ENCODE measurements at places on chromosomes 7 and 10.

DNA sequence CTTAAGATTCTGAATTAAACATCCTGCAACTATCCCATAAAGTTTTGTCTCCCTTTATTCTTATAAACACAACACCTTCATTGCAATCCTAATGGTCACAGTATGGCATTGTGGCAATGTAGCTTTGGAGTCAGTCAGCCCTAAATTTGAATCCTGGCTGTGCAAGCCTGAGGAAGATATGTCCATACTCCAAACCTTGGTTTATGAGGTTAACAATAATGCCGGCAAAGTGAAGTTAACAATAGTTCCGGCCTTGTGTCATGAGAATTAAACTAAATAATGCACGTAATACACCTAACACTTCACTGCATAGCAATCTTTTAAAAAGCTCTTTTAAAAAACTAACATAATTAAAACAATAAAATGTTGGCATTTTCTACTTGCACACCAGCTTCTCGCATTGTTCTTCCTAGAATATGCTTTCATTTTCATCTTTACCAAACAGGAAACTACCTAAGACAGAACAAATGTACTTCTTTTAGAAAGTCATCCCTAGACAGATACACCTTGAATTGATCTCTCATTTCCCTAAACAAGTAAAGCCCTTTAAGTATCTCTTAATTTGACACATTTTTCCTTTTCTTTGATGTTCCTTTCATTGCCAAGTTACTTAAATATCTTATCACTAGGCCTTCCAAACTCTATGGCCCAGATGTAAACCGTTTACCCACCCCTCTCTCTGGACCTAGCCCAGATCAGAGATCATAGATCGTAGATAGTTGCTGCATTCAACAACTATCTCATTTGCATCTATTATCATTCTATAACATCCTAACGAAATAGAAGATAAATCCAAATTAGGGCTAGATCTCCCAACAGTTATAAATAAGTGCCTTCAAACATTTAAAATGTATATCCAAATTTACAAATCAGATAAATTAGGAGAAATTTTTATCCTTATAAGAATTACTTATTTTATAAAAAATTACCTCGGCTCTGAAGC is 66.7 kb downstream of the CREB3L2 start:
- DNase-seq: no peak

DNA sequence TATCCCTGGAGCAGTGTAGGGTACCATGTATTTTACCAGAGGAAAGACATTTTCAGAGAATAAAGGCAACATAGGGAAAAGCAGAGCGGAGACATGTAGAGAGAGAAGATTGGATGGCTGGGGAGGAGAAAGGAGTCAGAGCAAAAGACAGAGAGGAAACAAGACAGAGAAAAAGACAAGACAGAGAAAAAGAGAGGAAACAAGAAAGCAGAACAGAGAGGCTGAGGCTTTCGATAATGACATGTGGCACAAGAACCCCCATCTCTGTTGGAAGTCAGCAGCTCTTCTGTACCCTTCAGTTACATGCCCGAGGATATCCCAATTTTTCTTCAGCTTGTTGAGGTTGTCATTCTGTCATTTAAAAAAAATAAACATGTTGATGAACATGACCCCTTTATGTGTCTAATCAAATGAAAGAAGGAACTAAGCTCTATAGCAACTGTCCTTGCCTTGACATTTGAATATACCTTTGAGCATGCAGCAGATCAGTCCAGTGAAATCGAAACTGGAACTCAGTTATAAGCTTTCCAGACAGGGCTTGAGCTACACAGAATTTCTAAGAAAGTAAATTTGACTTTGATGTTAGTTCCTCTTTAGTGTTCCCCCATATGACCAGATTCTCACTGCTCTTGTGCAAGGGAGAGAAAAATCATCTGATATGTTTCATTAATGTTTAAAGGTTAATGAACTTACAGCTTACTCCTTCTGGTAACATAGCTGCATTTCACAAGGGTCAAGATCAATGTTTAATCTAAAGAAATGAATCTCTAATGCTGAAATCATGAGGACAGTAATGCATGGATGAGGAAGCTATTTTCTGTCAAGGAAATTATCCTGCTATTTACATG is 75.1 kb upstream of the SP4 start:
- DNase-seq: peak; percentile 98

DNA sequence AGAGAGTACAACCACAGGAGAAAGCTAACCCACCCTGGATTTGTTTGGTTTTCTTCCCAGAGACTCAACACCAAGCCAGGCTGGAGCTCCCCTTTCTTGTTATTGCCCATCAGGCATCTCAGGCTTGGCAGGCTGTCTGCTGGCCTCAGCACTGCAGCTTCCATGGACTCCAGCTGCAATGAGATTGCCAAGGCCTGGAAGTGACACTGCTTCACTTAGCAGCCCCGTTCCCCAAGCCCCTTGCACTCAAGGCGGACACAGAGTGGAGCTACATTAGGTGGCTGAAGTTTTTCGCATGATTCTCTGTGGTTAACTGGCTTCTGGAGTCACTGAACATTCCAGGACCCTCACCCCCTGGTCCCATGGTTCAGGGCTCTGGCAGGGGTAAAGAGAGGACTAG is 163.1 kb upstream of the GDF10 start:
- DNase-seq: no peak

DNA sequence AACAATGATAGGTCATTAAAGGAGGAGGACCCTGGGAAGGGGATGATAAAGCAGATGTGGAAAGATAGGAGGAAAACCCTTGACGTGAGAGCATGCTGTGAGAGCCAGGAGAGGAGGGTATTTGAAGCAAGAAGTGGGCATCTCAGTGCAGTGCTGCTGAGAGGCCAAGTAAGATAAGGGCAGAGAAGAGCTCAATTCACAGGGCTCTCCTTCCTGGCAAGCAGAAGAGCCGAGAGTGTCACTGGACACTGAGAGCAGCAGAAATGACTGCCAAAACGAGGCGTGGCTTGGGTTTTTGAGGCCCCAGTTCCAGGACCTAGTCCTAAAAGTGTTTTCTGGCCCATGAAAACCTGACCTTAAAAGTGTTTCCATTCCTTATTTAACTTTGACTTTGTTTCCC is 213.5 kb downstream of the LHFPL3 start:
- no peak for DNase-seq

DNA sequence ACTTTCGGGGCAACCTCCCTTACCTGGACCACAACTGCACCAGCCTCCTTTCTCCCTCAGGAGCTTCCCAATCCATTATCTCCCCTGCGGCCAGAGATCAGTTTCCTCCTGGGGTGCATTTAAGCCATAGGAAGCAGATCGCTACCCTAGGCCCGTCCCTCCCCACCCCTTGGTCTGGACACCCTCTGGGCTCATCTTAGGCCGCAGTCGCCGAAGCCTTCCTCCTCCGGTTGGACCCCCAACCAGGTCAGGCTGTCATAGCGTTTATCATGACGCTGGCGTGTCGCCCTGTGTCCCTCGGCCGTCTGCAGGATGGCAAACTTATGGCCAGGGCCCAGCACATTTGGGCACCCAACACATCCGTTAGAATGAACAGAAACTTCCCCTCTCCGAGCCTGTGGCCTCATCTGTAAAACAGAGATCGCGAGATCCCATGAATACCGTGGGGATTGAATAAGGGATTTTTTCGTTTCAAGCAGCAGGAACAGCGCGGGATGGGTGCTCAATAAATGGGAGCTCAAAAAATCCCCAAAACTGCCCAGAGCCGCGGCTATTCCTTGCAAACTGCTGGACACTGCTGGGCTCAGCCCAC is 669 bp upstream of the AP5Z1 start:
- DNase-seq: peak; percentile 83

DNA sequence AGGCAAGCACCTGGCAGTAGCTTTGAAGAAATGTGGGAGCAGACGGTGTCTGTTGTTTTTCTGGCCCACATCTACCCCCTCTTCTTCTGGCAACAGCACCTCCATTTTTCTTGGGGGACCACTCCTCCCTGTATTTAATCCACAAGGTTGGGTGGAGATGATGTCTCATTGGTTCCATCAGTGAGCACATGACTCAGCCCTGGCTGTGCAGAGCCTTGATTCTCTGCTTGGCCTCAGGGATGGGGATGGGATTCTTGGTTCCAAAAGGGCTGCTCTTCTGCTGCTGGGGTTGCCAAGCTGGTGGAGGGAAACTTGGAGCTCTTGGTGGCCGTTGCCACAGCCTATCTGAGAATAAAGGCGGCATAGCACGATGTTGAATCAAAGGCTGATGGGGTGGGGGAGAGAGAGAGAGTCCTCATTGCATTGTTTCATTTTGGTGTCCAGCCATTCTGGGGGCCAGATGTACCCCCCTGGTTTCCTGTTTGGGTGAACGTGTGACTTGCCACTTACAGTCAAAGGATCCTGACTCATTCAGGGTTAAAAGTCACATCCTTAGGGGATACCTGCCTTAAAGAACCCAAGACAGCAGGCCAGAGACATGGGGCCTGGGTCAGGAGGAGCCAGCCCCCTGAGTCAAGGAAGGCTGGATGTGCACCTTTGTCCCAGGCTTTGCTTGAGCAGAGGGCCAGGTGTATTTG is 25.9 kb downstream of the GRK5 start:
- DNase-seq: no peak

GRCh38 chr10:33900596-33900995 is 566.1 kb upstream of the NRP1 start:
- no peak for DNase-seq

GRCh38 chr7:15628876-15629275 is 57.6 kb downstream of the MEOX2 start:
- no peak for DNase-seq

GRCh38 chr10:47224546-47225218 is 75.3 kb upstream of the GDF10 start:
- DNase-seq: no peak

DNA sequence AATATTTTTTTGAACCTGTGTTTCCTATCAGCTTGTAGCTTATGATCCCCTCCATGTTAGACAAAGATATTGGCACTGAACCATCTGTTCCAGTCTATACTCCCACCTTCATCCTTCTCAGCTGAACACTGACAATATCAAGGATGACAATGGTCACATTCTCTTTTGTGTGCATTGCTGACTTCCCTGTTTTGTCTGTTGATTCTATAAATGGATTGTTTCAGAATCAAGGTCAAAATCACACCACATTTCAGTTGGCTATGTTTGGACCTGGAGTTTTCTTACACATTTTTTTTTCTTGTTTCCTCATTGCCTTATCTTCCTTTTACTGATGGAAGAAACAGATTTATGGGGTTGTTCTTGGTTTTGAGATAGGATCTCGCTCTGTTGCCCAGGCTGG is 11.3 kb upstream of the SMURF1 start:
- peak; percentile 89 for DNase-seq

- peak; percentile 69 for DNase-seq
Measured at GRCh38 chr7:88523645-88524044, 217.0 kb upstream of the STEAP4 start.

GRCh38 chr10:21757185-21757901 is 223.3 kb downstream of the MLLT10 start:
- no peak for DNase-seq

DNA sequence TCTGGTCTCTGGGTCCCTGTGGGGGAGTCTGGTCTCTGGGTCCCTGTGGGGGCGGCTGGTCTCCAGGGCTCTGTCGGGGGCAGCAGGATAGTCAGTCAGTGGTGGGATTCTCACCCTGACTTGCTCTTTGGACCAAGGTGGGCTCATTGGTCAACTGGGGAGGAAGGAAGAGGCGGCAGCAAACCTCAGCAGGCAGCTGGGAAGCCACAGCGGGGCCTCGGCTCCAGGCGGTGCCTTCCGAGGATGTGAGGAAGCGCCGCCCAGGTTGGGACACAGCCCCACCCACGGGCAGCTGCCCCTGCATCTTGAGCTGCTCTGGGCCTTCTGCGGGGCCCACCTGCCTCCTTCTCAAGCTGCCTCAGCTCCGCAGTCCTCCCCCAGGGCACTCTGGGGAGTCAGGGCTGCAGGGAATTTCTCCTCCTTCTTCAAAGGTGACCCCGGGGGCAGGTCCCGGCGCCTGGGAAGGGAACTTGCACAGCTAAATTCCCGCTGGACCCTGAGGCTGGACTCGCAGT is 20.4 kb upstream of the KNDC1 start:
- DNase-seq: no peak

GRCh38 chr7:85566095-85566794 is 379.4 kb upstream of the SEMA3D start:
- no peak for DNase-seq

DNA sequence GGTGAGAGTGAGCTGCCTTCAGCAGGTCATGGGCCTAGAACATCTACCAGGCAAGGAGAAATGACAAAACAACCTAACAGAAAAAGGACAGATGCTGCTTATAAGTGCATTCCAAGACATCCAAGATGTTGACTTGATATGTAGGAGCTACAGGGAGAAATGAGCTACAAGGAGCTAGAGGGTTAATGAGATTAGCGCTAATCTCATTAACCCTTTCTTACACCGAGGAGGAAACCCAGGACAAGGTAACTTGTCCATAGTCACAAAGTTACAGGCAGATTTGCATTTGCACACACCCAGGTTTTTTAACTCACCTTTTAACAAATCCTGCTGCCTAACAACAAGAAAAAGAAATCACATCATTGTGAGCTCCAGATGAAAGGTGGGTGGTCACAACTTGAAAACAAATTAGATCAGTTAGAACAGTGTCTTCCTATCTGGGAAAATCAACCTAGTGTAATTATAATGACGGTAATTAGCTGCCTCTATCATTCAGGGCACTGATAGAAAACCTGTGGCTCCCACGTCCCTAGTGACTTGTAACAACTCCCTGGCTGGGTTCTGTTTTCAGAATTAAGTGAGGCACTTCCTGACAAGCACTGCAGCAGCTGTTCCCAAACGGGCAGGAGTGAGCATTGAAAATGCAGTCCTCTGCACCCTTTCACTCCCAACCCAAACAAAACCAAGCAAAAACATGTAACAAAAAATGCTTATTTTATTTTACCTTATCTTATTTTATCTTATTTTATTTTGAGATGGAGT is 5.7 kb downstream of the KIAA1549 start:
- no peak for DNase-seq

- no peak for DNase-seq
Measured at GRCh38 chr10:74500026-74500704, 326.2 kb upstream of the KAT6B start.

- no peak for DNase-seq
Measured at GRCh38 chr10:99761365-99761764, 21.1 kb upstream of the ABCC2 start.

DNA sequence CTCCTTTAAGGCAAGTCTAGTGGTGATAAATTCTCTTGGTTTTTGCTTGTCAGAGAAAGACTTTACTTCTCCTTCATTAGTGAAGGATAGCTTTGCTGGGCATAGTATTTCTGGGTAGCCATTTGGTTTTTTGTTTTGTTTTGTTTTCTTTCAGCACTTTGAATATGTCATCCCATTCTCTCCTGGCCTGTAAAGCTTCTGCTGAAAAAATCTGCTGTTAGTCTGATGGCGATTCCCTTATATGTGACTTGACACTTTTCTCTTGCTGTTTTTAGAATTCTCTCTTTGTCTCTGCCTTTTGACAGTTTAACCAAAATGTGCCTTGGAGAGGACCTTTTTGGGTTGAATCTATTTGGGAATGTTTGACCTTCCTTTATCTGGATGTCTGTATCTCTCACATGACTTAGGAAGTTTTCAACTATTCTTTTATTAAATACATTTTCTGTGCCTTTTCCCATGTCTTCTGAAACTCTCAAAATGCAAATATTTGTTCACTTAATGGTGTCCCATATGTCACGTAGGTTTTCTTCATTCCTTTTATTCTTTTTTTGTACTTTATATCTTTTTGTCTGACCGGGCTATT is 14.7 kb downstream of the TAS2R40 start:
- no peak for DNase-seq

- DNase-seq: no peak
Measured at GRCh38 chr10:34845070-34845469, 30.0 kb upstream of the PARD3 start.
